ENCODE measurements at places on chromosomes 4 and X. TPM values are rescaled to one million over a fixed set of nuclear protein-coding genes. Genes with fewer than 3 reads are reported as not detected.

- DNase-seq = no peak
Observed at GRCh38 chr4:53005149-53005546, 143.0 kb downstream of the RASL11B start.

DNA sequence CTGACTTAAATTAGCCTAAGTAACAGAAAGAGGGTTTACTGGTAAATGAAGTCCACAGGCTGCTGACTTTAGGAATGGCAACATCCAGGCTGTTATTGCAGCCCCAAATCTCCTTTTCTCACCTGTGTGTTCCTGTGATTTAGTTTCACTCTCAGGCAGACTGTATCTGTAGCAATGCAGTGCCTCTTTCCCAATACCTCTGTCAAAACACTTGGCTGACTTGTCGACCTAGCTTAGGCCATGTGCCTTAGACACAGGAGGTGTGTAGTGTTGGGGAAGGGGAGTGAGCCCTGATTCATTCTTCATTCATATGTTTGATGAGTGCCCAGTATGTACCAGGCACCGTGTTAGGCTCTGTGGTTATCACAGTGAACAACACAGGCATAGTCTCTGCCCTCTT is 46.9 kb downstream of the JADE3 start:
- DNase-seq = no peak

DNA sequence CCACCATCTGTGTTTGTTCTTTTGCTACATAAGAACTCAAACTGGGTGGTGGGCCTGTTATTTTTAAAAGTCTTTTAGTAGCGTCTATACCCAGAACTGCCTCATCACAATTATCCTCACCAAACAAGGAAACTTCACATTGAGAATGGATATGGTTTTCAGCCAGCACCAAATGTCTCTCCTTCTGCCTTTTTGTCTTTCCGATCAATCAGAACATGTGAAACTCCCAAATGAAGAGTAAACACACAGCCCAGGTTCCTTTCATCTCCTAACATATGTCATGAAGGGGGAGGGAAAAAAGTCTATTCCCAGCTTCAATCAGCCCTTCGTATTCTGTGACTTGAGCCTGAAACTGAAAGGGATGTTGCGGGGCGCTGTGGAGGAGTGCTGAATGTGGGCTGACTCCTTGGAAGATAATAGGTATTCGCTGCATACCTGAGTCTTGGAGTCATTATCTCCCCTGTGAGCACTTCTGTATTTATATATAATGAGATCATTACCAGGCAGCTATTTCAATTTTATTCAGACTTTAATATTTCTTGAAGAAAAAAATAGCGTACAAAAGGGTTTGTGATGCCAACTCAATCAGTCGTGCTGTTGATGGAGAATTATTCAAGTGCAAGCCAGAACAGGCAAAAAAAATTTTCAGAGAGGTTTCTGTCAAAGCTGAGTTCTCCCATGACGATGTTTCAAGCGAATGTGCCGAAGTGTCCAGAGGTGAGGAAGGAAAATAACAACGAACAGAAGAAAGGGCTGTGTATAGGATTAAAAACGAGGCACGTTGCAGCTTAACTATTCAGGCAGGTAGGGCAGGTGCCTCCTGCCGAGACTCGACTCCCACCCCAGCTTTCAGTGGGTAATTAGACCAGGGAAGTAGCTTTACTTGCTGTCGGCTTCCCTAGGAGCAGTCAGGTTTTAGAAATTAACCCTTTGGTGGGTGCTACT is 163.9 kb upstream of the NOCT start:
- no peak for DNase-seq

DNA sequence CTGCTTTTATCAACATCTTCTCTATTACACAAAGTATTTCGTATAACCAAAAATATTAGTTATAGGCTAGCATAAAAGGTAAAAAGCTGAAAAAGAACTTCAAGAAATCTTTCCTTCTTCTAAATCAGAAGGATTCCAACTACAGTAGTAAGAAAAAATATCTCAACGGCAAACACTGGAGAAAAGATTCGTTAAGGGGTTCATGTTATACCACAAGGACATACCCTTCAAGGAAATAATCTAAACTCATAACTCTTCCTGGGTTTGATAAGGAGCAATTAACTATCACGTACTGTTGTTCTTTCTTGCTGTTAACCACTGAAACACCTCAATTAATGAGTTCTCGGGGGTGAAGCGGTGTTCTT is 1.5 kb downstream of the SMIM14 start:
- no peak for DNase-seq

GRCh38 chrX:133300591-133300990 is 82.4 kb upstream of the TFDP3 start:
- DNase-seq = no peak

DNA sequence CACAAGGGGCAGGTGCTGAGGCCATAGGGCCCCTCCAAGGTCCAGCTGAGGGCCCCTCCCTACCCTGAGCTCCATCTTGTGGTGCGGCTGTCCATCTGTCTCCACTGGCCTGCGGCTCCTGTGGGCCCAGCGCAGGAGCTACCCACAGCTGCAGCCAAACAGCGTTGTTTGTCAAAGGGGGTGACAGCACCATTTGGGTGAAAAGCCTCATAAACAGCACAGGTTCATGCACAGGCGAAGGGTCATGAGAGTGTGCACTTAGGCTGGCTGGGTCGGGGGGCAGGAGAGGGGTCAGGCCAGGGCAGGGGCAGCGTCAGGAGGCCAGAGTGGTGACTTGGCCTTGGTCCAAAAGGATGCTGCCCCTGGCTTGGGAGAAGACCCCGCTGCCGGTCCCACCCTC is 32.3 kb downstream of the BLOC1S4 start:
- DNase-seq = no peak

DNA sequence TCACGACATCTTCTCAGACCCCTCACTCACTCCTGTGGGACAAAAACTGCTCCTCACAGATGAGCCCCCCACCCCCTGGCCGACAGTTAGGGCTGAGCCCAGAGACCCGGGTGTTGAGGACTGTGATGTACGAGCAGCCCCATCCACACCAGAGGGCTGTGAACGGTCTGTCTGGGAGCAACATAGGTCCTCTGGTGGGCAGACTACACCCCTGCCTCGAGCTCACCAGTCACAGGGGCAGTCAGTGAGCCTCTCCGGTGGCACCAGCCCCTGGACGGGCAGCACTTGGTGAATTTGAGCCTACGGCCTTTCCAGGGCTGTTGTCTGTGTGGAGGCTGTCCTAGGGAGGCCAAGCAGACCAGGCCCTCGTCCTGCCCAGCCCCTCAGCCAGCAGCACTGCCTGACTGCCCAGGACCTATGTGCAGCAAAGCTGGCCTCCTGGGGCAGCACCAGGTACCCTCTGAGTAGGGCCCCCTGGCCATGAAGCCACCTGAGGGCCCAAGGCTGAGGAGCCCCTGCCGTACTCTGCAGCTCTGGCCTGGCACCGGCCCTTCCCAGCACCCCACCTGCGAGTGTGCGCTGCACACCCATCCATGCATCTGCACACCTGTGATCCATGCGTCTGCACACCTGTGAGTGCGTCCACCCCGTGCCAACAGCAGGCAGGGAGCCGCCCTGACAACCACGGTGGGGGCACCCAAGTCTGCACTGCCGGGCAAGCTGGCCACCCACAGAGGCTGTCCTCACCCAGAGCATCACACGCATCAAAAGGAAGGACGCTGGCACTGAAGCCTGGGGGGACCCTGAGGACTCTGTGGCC is 111.6 kb upstream of the NKX1-1 start:
- DNase-seq = no peak

DNA sequence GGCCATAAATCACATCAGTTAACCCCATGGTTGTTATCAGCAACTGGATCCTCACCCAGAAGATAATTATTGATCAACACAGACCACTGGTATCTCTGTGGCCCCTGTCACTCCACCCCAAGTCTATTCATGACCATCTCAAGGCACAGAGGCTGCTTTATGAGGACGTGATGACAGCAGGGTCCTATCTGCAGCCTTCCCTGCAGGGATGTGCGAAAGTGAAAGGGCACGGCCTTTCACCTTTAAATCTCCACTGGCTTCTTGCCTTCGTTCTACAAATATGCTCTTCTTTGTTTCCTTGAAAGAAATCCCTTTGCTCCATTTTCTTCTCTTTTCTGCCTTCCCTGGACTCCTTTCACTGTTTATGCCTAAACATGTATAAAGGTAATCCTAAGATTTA is 170.6 kb upstream of the EDNRA start:
- no peak for DNase-seq

GRCh38 chr4:152063621-152064240 is 302.9 kb upstream of the GATB start:
- DNase-seq = no peak

DNA sequence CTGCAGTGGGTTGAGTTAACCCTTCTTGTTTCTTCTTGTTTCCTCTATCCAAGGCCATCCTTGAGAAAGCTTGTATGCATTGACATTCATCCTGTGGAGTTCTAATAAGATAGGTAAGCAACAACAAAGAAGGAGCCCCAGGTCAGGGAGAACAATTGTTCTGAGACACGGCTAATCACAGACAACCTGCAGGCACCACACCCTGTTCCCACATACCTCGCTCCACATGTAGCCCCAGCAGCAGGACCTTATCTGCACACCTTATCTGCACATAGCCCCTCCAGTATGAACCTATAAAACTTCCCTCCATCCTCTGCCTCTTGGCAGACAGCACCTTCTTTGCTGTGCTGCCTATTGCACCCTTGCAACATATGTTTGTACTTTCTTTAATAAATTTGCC is 129.1 kb downstream of the MSL3 start:
- DNase-seq = no peak

GRCh38 chrX:39755143-39756032 is 342.4 kb downstream of the BCOR start:
- DNase-seq = peak; percentile 75

GRCh38 chr4:7463566-7464258 is 29.0 kb upstream of the PSAPL1 start:
- no peak for DNase-seq

GRCh38 chr4:78585633-78586032 is 34.1 kb downstream of the ANXA3 start:
- no peak for DNase-seq

DNA sequence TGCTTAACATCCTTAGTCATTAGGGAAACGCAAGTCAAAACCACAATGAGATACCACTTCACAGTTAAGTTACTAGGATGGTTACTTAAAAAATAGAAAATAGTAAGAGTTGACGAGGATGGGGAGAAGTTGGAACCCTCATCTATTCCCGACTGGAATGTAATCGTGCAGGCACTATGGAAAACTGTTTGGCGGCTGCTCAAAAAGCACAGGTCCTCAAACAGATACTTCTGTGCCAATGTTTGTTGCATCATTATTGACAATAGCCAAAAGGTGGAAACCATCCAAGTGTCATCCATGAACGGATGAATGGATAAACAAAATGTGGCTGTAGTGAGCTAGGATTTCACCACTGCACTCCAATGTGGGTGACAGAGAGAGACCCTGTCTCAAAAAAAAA is 11.7 kb downstream of the CTAG1B start:
- DNase-seq = no peak

- DNase-seq = no peak
Observed at GRCh38 chr4:106892786-106893185, 143.3 kb downstream of the DKK2 start.

DNA sequence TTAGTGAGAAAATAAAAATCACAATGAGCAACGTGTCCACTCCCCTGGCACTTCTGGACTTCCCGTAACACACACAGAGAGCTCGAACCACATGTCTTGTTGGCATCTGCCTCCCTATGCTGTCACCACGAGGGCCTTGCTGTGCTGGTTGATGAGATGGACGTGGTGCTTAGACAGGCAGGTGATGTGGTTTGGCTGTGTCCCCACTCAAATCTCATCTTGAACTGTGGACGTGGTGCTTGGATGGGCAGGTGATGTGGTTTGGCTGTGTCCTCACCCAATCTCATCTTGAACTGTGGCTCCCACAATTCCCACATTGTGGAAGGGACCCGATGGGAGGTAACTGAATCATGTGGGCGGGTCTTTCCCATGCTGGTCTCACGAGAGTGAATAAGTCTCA is 40.0 kb downstream of the FGFRL1 start:
- DNase-seq = no peak

DNA sequence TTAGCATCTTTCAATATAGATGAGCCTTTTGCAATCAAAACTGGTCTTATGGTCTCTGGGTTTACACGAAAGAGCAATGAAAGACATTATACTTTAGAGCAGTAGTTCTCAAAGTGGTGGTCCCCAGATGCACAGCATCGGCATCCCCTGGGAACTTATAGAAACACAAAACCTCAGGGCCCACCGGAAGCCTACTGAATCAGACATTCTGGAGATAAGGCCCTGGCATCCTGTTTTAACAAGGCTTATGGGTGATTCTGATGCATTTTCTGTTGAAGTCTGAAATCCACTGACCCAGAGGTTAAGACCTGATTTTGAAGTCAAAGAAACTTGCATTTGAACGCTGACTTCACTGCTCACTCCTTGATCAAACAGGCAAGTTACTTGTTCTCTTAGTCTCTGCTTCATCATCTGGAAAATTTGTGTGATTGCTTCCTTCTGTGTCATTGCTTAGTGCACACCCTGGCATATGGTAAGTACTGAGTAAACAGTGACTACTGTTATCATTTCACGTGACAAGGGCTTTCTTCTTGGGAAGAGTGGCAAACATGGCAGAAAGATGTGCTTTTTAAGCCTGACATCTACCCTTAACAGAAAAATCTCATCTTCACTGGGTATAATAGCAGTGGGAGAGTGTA is 14.5 kb downstream of the CHRNA9 start:
- peak; percentile 33 for DNase-seq

DNA sequence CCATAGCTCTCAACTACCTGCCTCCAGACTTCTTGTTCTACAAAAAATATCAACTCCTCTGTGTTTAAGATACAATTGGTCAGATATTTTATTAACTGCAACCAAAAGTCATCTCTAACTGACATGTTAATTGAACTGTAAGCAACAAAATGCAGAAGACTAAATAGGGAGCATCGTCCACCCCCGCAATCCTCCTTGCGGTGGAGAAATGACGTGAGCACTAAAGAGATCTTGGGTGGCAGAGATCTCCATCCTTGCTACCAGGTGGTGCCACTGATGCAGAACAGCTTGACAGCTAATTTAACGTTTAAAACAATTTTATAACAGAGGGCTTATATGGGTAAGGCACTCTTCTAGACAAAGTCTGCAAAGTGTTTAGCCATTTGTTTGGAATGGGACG is 164.4 kb upstream of the FTHL17 start:
- peak; percentile 65 for DNase-seq

GRCh38 chr4:86928400-86929255 is 6.2 kb upstream of the AFF1 start:
- DNase-seq = no peak

Gene NDUFA1
- total RNA-seq = 66.7 TPM

Gene FGD1
- 0.08 TPM for total RNA-seq

Gene CFAP99
- total RNA-seq = not detected

Gene NHS
- not detected for total RNA-seq
